Activated T-helper 1 cell treated with anti-CD3 and anti-CD28 coated beads, Interleukin-12 subunit alpha, Interleukin-12 subunit beta, Interleukin-2, Interleukin-4 antibody, amounts not matched to agents 30 ng/mL and 10 ng/mL and 1 ng/mL, durations not matched to agents 14 hours and 24 hours and 36 hours (primary cell): ENCODE measurements at places on chromosomes 16 and 17. TPM values are rescaled to one million over a fixed set of nuclear protein-coding genes. Genes with fewer than 3 reads are reported as not detected.
A peak's percentile ranks its signal among the peaks of the same experiment; 100 is the strongest.

GRCh38 chr16:81813648-81814047, 34.6 kb downstream of the PLCG2 start:
- no peak for DNase-seq

GRCh38 chr17:1099242-1099641, 80.5 kb downstream of the ABR start:
- no peak for DNase-seq

DNA sequence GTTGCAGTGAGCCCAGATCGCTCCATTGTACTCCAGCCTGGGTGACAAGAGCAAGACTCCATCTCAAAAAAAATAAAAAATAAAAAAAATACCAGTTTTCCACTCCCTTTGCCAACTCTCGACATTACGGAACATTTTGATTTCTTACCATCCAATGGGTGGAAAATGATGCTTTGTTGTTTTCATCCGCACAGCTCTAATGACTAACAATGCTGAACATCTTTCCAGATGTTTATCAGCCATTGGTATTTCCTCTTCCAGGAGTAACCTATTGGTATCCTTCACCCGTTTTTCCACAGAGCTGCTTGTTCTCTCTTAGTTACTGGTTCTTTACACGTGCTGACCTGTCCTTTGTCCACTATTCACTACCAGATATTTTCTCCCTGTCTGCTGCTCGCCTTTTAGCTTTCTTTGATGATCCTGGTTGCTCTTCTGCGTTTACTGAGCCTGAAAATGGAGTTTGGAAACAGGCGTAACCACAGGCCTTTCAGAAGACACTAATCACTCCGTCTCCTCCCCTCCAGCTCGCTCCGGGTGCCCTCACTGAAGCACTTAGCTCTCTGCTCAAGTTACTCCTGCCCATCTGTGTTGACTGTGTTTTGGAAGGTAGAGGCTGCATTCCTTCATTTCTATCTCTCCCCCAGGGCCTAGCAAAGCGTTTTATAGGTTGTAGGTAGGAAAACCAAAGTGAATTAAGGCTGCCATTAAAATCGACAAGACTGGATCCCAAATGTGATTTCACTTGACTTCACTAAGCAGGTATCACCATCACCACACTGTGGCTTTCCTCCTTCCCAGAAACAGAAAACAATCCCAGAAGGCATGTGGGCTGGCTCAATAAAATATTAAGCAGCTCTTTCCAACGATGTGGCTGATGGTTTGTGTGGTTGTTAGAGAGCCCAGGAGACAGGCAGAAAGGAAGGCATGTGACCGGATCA, 8.9 kb downstream of the SHPK start:
- no peak for DNase-seq

- no peak for DNase-seq
Observed at GRCh38 chr17:1008008-1008761, 11.3 kb downstream of the TIMM22 start.

DNA sequence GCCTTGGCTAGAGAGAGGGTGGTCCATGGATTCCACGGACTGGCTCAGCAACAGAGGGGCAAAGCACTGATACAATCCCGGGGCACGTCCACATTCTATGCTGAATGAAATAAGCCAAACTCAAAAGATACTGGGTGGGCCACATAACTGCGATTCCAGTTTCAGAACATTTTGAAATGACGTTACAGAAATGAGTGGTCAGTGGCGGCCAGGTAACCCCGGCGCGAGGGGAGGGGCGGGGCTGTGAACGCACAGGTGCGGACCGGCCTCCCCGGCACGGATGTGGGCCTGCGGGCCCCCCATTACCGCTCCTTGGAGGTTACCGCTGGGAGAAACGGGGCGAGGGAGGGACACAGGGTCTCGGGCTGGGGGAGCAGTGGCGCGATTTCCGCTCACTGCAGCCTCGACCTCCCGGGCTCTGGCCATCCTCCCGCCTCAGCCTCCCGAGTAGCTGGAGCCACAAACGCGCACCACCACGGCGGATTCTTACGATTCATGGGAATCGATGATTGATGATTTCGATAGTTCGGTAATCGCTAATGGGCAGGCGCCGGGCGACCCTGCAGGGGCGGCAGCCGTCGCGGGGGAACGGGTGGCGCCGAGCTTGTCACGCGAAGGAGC, 559 bp downstream of the MVD start:
- DNase-seq = no peak

GRCh38 chr16:10121491-10121890, 60.7 kb downstream of the GRIN2A start:
- DNase-seq = no peak

IKZF3 gene
- 22.8 and 25.1 TPM in 2 replicates for total RNA-seq

GRCh38 chr16:84483882-84484565, 20.4 kb downstream of the MEAK7 start:
- DNase-seq = no peak

GRCh38 chr17:5430413-5430999, 8.4 kb downstream of the C1QBP start:
- DNase-seq = no peak

GRCh38 chr17:63019138-63019873, 53.3 kb downstream of the TANC2 start:
- DNase-seq = no peak

- DNase-seq = no peak
Observed at GRCh38 chr17:55518510-55518909, 7.3 kb upstream of the SMIM36 start.

- DNase-seq = peak; percentile 24
Observed at GRCh38 chr16:8655184-8655717, 19.2 kb upstream of the ABAT start.

DNA sequence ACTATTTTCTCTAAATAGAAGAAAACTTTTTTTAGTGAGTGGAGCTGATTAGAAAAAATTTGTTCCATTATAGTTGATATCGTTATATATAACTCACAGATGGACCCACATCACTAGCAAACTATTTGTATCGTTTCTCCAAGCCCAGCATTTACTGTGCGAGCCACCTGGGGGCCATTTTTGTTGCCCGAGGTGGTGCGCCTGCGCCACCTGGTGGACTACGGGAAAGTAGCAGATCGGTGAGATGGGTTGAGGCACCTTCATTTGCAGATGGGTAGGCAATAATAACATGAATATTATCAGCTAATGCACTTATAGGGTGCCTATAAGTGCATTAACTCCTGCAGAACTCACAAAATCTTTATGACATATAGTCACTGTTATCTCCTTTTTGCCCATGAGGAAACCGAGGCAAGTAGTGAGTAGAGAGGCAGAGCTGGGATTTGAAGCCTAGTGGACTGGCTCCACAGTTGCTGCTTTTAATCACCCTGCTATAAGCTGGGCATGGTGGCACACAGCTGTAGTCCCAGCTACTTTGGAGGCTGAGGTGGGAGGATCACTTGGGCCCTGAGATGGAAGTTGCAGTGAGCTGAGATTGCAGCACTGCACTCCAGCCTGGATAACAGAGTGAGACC, 23.2 kb upstream of the NTN1 start:
- peak; percentile 67 for DNase-seq

- DNase-seq = no peak
Observed at GRCh38 chr16:5472552-5472951, 375.0 kb upstream of the EEF2KMT start.

DNA sequence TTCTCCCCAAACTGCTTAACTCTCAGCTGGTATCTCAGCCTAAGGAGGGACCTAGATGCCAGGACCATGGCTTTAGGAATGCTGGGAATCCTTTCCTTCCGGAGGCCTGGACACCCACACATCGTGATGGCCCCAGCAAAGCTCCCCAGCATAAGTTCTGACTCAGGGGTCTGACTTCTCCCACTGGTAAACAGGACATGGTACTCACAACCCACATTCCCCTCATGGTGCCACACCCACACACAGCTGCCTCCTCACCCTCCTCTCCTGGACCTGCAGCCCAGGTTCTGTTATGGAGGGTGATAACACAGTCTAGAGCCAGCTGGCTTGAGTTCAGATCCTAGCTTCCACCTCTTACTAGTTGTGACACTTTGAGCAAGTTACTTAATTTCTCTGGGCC, 719 bp upstream of the RNF227 start:
- DNase-seq = no peak

FOXO3B gene
- total RNA-seq = 5.7 and 5.9 TPM in 2 replicates

GRCh38 chr17:75430159-75430974, 24.9 kb upstream of the GRB2 start:
- DNase-seq = no peak

- no peak for DNase-seq
Observed at GRCh38 chr16:68037841-68038597, 14.9 kb downstream of the DUS2 start.

TMEM204 gene
- total RNA-seq = 22.8 and 23.7 TPM in 2 replicates

PITPNC1 gene
- 17.7 and 18.3 TPM in 2 replicates for total RNA-seq

GRCh38 chr16:59463776-59464175, 729.7 kb upstream of the GOT2 start:
- no peak for DNase-seq

- DNase-seq = no peak
Observed at GRCh38 chr16:81429045-81429521, 15.5 kb upstream of the CMIP start.

GRCh38 chr17:68566442-68566738, 34.8 kb downstream of the FAM20A start:
- DNase-seq = no peak

LYRM9 gene
- total RNA-seq = 1.9 and 2.9 TPM in 2 replicates

DHRS13 gene
- 34.6 and 34.9 TPM in 2 replicates for total RNA-seq

ABCA8 gene
- total RNA-seq = not detected in 2 replicates

LUC7L3 gene
- total RNA-seq = 118 and 123 TPM in 2 replicates

PRAC2 gene
- total RNA-seq = not detected in 2 replicates

DNA sequence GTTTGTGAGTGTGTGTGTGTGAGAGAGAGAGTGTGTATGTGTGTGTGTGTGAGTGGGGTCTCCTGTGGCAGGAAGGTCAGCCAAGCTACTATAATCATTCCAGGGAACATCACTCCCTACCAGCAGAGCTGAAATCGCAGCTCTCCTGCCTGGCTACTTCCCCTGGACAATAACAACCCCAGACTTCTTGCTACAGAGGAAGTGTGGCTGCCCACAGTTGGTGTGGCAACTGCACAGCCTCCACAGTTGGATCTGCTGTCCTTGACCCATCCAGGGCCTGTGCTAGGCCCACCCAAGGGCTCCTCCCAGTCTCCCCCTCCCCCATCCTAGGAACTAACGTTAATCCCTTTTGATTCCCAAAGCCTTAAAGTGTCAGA, 1.5 kb downstream of the SLC13A5 start:
- DNase-seq = no peak

GRCh38 chr16:88010343-88010967, 59.2 kb downstream of the BANP start:
- DNase-seq = no peak

DNA sequence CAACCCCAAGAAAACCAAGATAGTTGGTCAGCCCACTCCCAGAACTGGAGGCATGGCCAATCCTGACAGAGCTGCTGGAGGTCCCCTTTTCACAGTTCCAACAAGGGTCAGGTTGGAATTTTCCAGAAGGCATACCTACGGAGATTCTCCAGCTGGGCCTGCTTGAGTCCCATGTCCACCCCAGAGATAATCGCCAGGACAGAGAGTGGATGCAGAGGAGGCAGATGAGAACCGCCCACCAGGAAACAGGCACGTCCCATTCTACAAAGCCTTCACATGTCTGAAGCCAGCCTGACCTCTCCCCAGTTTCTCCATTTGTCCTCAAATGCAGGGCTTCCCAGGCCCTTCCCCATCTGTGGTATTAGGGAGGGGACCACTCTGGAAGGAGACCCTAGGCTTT, 47.4 kb upstream of the SMURF2 start:
- DNase-seq = no peak

- DNase-seq = peak; percentile 30
Observed at GRCh38 chr16:3131755-3132377, 3.0 kb upstream of the ZNF213 start.

DNA sequence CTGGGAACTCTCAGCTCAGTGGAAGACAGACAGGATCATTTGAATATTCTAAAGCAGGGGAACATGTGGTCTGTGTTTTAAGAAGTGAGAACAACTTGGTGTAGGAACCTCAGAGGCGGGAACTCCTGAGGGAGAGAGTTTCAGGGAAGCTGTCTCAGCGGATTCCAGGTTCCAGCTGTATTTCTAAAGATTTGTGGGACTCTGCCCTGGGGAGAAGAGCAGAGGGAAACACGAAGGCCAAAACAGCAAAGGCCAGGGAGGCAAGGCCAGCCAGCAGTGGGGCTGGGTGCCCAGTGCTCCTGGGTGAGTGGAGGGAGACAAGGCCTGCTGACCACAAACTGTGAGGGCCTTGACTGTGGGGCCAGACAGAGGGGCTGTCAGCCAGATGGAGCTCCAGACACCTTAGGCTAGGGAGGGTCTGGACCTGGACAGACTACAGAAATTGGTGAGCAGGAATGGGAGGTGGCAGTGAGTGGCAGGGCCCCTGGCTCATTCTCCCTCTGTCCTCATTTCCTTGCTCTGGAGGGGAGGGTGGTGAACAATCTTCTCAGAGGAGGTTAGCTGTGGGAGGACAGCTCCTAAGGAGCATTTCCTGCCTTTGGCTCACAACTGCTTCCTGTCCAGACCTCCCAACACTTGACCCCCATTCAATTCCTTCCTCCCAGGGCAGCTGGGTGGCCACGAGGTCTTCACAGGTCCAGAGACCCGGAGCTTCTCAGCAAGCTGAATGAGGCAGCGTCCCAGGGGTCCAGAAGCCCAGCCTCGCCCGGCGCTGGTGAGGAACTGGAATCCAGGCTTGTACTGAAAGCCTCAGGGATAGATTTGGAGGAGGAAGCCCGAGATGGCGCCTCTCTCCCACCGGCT, 21.0 kb upstream of the FZD2 start:
- no peak for DNase-seq

TERB1 gene
- total RNA-seq = 0.29 TPM in 1 of 2 replicates, not detected in the other
